Hair follicular keratinocyte (primary cell): ENCODE measurements at places on chromosomes 7 and 10. TPM values are rescaled to one million over a fixed set of nuclear protein-coding genes. Genes with fewer than 3 reads are reported as not detected.

IGF2BP3 gene
- total RNA-seq: 12.0 and 14.0 TPM in 2 replicates

PTN gene
- total RNA-seq: 0.23 TPM in 1 of 2 replicates, not detected in the other

DPYSL4 gene
- total RNA-seq: 0.94 and 0.99 TPM in 2 replicates

SPDYE5 gene
- total RNA-seq: not detected in 2 replicates

LIPK gene
- not detected in 2 replicates for total RNA-seq

TMEM139 gene
- 7.1 and 8.9 TPM in 2 replicates for total RNA-seq

ITPRID1 gene
- not detected in 2 replicates for total RNA-seq

PDLIM1 gene
- 132 and 133 TPM in 2 replicates for total RNA-seq

AKR1B15 gene
- total RNA-seq: not detected in 2 replicates

PLAC9 gene
- not detected in 2 replicates for total RNA-seq

SPDYE18 gene
- not detected in 2 replicates for total RNA-seq

ZNF365 gene
- 1.5 and 2.8 TPM in 2 replicates for total RNA-seq

POLR2J gene
- 30.1 and 44.4 TPM in 2 replicates for total RNA-seq

CFAP70 gene
- 0.46 and 0.55 TPM in 2 replicates for total RNA-seq

AOAH gene
- total RNA-seq: not detected in 2 replicates

CPA4 gene
- total RNA-seq: 3.4 and 10.8 TPM in 2 replicates

ADCYAP1R1 gene
- total RNA-seq: not detected in 2 replicates

DDX21 gene
- total RNA-seq: 83.7 and 120 TPM in 2 replicates

PHKG1 gene
- total RNA-seq: 0.08 TPM in 1 of 2 replicates, not detected in the other

ANXA8L1 gene
- total RNA-seq: 196 and 272 TPM in 2 replicates

SDK1 gene
- total RNA-seq: 1.1 and 1.6 TPM in 2 replicates

FAM131B gene
- 0.08 and 0.19 TPM in 2 replicates for total RNA-seq

MACROH2A2 gene
- 24.5 and 25.6 TPM in 2 replicates for total RNA-seq

NUDCD3 gene
- 52.2 and 64.8 TPM in 2 replicates for total RNA-seq

RSBN1L gene
- 6.6 and 10.5 TPM in 2 replicates for total RNA-seq

TMEM196 gene
- total RNA-seq: not detected in 2 replicates
